ENCODE measurements at places on chromosomes 5 and 9. TPM values are rescaled to one million over a fixed set of nuclear protein-coding genes. Genes with fewer than 3 reads are reported as not detected.

DNA sequence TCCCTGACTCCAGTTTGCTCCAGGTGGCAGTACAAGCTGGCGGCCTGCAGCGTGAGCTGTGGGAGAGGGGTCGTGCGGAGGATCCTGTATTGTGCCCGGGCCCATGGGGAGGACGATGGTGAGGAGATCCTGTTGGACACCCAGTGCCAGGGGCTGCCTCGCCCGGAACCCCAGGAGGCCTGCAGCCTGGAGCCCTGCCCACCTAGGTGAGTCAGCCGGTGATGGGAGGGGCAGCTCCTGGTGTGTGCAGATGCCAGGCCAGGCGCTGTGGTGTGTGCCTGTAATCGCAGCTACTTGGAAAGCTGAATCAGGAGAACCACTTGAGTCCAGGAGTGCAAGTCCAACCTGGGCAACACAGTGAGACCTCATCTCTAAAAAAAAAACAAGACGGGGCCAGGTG lies 10.0 kb upstream of the CACFD1 start:
- peak; percentile 22 for DNase-seq

NSMF gene
- 29.1 TPM for total RNA-seq

DNA sequence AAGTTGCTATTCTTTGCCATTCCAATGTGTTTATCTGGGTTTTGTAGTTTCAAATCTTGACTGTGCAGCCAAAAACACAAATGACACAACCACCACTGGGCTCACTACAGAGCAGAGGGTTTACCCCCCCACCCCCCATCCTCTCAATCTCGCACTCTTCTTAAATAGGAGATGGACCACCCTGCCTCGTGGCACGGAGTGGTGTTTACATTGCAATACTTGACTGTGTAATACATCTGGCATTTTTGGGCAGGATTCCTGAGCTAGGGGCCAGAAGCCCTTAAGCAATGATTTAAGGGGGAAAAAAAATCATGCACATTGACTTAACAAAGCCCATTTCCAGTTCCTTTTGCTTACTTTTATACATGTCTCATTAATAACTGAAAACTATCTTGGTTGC lies 19.0 kb downstream of the PTCH1 start:
- peak; percentile 38 for DNase-seq

SLC44A1 gene
- 52.6 TPM for total RNA-seq

CCL27 gene
- total RNA-seq, result not detected

PCDHGB3 gene
- 2.8 TPM for total RNA-seq

DNA sequence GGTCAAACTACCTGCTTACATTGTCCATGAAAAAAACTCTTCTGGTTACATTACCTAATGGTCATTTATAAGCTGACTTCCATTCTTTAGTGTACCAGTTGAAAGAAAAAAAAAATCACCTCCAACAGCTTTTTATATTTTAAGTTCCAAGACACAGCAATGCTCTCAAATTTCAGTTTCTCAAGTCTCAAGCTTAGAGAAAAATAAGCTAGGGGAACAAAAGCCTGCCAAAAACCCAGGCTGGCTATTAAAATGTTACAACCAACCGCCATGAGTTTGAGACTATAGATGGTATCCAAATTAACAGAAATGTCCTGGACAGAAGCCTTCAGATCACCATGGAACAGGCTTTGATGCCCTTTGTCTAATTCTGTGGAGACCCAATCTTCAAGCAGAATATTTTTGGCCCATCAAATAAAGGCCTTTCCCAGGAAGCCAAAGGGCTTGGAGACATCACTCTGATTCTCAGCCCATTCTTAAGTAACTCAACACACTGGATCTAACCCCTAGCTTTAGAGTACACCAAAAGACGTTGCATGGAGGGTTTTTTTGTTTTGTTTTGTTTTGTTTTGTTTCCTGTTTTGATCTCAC lies 343.7 kb downstream of the GLIS3 start:
- no peak for DNase-seq

SPINK14 gene
- total RNA-seq, result not detected

FOXE1 gene
- not detected for total RNA-seq
